Activated T-cell treated with anti-CD3 and anti-CD28 coated beads, Interleukin-2, amount 50 U/mL, for 72 hours (primary cell): ENCODE measurements at places on chromosomes 2 and 18. TPM values are rescaled to one million over a fixed set of nuclear protein-coding genes. Genes with fewer than 3 reads are reported as not detected.

UGT1A3 gene
- not detected for total RNA-seq

NETO1 gene
- 0.72 TPM for total RNA-seq

DQX1 gene
- total RNA-seq: 1.9 TPM

IL1F10 gene
- not detected for total RNA-seq

GRCh38 chr2:201661366-201661765 lies 18.1 kb upstream of the TMEM237 start:
- no peaks in the 10 kb centered on the region for H3K4me1 ChIP-seq
- no peaks in the 10 kb centered on the region for H3K27me3 ChIP-seq
- DNase-seq: no peak
- H3K36me3 ChIP-seq: no peaks in the 10 kb centered on the region
- no peak overlapping the region for H3K4me3 ChIP-seq
- H3K27ac ChIP-seq: no peak overlapping the region

DNA sequence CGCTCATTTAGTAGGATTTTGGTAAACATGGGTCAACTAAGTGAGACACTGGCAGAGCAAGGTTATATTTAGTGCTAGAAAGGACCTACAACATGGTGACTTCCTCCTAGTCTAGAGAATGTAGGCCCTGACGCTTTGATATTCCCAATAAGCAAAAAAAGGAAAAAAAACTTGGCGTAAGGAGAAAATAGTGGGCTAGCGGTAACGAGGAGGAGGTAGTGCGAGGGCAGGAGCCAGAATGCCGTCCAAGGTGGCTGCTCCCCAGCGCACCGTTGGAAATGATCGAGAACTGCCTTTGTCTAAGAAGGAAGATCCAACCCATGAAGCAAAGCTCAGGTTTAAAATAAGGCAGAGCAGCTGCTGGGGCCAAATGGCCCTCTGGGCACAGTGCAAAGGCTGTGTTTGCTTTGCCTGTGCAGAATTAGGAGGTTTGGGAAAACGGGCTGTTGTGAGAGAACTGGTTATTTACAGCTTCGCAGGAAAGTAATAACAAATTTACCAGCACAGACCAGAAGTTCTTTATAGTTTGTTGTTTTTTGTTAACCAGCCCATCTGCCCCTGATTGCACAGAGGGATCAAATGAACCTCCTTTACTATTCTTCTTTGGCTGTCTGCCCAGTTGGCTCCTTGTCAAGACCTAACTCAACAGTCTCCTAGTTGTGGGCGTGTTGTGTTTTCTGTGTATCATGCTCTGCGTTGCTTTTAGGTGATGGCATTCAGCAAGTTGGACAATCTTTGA lies 86.6 kb downstream of the ITGB1BP1 start:
- no peaks in the 10 kb centered on the region for H3K27me3 ChIP-seq
- no peak overlapping the region for H3K27ac ChIP-seq
- DNase-seq: peak; percentile 11
- H3K4me1 ChIP-seq: no peaks in the 10 kb centered on the region

GRCh38 chr2:112077814-112078213 lies 22.7 kb downstream of the TMEM87B start:
- peaks cover 37% of the 10 kb centered on the region for H3K4me1 ChIP-seq
- H3K4me3 ChIP-seq: no peak overlapping the region
- no peak for DNase-seq
- H3K27me3 ChIP-seq: no peaks in the 10 kb centered on the region
